ENCODE measurements at places on chromosomes 12 and 14.

DNA sequence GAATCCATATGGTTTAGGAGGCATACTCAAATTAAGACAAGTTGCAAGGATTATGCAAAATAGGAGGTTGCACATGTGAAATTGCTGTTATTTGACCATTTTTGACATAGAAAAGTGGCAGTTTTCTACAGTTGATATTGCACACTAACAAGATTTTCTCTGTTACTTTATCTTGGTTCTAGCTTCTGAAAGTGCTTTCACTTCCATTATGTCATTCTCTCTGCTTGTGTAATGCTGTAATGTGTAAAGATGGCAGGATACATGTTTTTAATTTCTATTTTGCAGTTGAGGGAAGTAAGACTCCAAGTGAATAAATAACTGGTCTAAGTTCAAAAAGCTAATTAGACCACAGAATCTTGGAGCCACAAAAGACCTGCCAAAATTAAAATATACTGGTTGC lies 60.6 kb downstream of the MYRFL start:
- no peak for DNase-seq

- no peak for DNase-seq
These were observed 86.5 kb upstream of the SLC38A2 start for GRCh38 chr12:46459111-46459510.

GRCh38 chr12:65988596-65988995 lies 142.0 kb downstream of the LLPH start:
- no peak for DNase-seq

GRCh38 chr14:65301862-65302539 lies 110.5 kb upstream of the FUT8 start:
- no peak for DNase-seq

- DNase-seq, result no peak
These were observed 37.2 kb downstream of the RAN start for GRCh38 chr12:130909111-130909510.

DNA sequence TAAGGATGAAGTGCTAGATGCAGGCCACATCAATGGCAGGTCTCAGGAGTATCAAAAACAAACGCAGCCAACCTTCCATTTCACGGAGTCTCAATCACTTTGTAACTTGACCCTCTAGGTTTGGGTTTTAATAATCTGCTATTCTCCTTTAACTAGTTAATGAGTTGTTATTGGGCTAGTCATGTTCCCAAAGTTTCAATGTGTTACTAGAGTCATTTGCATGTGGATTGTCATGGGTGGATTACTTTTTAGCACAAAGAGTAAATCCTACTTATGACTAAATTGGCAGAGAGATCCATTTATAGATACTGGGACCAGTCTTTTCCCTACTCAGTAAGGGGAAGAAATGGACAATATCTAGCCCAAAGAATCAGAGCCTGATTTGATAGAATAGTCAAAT lies 151.0 kb downstream of the BCAT1 start:
- no peak for DNase-seq

DNA sequence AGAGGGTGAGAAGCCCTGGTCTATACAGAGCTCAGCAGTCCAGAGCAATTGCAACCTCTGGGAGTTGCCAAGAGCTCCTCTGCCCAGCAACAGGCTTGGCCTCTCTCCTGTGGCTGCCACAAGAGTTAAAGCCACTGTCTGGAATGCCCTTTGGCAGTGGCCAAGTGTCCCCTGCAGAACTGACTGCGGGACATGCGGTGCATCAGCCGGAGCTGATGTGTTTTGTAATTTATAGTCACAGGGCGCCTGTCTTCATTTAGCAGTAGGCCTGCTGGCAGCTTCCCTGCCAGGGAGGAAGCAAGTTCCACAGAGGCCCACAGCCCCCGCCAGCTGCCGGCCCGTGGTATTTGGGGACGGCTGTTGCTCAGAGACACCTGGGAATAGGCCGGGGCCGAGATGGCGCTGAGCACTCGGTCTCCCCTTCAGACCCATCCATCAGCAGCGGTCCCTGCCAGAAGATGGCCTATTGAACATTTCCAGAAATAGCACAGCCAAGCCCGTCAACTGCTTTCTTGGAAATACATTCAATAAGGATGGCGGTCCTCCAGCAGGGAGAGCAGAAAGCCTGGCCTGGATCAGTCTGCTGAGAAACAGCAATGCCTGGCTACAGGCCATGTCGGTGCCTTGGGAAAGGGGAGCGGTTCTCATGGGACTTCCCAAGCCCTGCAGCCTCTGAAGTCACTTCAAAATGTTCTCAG lies 217.4 kb downstream of the CRADD start:
- DNase-seq, result no peak

DNA sequence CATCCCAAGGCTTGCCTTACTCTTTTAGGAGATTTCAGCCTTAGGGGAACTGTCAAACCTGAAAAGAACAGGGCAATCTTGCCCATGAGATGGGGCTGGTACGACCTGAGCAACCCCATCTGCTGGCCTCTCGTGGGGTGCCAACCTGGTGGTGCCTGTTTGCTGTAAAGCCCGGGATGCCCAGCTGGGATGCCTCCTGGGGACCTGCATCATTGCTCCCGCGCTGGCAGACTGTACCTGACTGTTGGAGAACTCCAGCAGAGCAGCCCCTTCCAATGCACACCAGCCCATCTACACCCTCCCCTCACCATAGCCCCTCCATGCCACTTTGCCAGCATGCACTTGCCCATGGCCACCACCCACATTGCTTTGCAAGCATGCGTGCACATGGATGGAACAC lies 335.7 kb downstream of the RPS29 start:
- DNase-seq, result no peak

DNA sequence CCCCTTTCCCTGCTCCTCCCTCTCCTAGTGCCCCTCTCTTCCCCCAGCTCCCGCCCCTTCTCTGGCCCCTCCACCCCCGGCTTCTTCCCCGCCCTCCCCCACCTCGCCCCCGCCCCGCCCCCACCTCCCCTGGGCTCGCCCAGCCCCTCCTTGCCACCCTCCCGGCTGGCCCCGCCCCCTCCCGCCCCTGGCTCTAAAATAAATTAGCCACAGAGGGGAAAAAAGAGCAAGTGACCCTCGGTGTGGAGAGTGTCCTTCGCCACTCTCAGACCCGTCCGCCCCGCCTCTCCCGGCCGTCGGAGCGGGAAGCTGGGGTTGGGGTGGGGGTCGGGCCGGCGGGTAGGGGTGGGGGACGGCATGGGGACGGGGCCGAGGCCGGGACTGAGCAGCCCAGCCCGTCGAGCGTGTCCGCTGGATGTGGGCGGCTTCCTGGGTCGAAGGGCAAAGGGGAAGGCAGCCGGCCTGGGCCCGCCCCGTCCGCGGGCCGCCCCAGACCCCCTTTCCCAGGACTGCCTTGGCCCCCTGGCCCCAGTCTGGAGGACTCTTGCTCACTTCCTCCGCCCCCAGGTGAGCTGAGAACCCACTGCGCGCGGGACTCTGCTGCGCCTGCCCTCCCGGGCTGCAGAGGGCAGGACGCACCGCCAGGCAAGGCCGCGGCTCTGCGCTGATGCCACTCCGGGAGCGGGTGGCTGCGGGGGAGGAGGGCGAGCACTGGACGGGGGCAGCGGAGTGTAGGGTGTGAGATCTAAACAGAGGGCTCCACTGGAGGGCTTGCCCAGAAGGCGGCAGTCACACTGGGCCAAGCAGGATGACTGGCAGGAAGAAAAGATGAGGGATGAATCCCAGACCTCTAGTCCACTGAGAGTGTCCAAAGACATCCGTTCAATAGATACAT lies 570 bp upstream of the FIGNL2 start:
- no peak for DNase-seq

- no peak for DNase-seq
These were observed 12.4 kb upstream of the SIX1 start for GRCh38 chr14:60661721-60662120.

GRCh38 chr14:24818058-24818822 lies 184.2 kb upstream of the GZMB start:
- DNase-seq, result no peak

DNA sequence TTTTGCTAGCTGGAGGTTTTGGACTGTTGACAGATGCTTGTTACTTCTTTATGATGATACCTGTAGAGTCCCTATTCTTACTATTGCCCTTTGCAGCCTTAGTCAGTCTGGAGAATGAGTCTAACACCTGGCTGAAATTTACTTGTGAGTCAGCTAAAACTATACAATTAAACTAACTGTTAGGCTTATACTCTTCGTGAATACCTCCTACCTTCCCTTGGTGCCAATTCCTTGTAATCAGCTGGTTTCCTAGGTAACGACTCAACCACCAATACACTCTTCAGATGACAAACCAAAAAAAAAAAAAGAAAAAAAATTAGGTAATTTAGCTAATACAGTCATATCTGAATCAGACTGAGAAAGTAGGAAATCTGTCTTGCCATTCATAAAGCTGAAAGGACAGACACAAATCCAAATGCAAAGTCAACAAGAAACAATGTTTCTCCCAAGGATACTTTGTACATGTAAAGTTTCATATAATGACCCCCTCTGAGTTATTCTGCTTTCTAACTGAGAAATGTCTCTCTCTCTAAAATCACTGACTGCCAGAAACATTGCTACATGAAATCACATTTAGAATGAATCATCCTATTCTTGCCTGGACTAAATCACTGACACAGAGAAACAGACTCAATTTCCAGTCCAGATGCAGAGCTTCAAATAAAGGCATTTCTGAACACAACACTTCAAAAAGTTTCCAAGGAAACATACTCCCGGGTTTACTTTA lies 56.5 kb upstream of the CDKL1 start:
- DNase-seq, result no peak

DNA sequence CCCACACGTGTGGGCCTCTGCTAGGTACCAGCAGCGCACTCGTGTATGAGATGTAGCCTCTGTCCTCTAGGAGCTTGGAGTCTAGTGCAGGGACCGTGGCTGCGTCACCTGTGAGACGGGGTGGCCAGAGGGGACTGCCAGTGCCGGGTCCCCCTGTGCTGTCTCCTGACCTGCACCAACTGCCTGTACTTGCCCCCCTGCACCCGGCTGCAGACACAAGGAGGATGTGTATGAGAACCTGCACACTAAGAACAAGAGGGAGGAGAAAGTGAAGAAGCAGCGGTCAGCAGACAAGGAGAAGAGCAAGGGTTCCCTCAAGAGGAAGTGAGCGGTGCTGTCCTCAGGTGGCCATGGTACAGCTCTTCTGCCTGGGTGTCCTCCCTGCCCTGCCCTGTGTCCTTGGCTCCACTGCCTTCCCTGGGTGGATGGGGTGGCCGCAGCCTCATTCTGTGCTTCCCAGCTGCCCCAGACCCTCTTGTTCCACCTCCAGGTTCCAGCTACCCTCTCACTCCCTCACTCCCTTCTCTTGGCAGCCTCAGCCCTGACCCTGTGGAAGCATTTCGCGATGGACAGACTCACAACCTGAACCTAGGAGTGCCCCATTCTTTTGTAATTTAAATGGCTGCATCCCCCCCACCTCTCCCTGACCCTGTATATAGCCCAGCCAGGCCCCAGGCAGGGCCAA lies 9.6 kb downstream of the PTPN6 start:
- DNase-seq, result peak; percentile 14

GRCh38 chr12:108884116-108885012 lies 4.5 kb downstream of the DAO start:
- DNase-seq, result peak; percentile 47

GRCh38 chr12:89062996-89063395 lies 289.3 kb downstream of the DUSP6 start:
- DNase-seq, result no peak

- no peak for DNase-seq
These were observed 266.0 kb downstream of the KSR2 start for GRCh38 chr12:117702741-117703140.

DNA sequence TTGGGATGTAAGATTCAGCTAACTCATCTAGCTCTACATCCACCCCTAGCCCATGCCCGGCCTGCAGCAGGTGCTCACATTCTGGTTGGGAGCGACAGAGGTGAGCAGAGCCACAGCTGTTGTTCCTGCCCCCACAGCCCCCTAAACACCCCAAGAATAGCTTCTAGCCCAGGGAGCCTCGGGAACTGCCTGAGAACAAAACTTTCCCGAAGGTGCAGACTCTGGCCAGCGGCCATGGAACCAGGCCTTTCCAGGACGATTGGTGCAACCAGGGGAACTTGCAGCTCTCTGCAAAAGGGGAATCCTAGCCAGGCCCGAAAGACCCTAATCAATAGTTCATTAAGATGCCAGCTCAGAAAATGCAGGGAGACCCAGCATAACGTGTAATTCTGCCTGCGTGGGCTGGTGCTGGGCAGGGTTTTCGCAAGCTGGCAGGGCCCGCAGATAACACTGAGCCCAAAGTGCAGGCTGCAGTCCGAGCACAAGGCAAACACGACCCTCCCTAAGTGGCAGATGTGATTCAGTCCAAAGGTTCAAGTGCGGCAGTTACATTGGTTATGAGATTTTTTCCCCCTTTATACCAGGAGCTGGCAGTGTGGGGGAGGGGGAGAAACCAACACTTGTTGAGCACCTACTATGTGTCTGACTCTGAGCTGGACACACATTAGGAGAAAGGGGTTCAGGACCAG lies 122.5 kb upstream of the MAP1LC3B2 start:
- DNase-seq, result no peak

- no peak for DNase-seq
These were observed 106.1 kb downstream of the PTPN11 start for GRCh38 chr12:112524676-112525425.
